Stimulated activated CD8-positive, alpha-beta memory T cell treated with anti-CD3 and anti-CD28 coated beads, Interleukin-4, amount 100 ng/mL, for 4 hours (primary cell): ENCODE measurements at places on chromosomes 11 and 22.

- DNase-seq, result no peak
These were observed 85.9 kb downstream of the SBF2 start for GRCh38 chr11:10208131-10208575.

DNA sequence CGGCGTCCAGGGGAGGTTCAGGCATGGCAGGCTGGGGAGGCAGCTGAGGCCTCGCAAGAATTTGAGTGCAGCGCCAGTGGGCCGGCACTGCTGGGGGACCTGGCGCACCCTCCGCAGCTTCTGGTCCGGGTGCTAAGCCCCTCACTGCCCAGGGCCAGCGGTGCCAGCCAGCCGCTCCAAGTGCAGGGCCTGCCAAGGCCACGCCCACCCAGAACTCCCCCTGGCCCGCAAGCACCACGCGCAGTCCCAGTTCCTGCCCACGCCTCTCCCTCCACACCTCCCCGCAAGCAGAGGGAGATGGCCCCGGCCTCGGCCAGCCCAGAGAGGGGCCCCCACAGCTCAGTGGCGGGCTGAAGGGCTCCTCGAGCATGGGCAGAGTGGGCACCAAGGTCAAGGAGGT is 2017.3 kb downstream of the LRRC4C start:
- DNase-seq, result no peak

GRCh38 chr22:42327462-42328129 is 57.1 kb upstream of the TCF20 start:
- no peak for DNase-seq

DNA sequence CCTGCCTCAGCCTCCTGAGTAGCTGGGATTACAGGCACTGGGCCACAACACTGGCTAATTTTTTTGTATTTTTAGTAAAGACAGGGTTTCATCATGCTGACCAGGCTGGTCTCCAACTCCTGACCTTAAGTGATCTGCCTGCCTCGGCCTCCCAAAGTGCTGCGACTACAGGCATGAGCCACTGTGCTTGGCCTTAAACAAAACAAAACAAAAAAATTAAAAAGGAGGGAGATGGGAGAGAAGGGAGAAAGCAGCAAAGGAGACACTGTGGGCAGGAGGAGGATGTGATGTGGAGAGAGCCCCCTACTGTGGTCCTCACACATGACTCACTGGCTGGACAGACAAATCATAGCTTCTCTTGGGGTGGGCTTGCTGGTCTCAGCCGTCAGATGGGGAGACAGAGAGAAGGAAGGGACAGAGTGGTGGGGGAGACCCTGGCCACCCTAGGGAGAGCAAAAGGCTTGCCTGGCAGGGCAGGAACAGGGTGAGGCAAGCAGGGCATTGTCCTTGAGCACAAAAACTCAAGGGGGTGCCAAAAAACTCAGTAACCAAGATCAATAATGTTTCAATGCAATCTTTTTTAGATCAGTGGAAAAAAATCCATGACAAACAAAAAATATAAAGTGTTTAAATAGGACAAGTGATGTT is 31.6 kb downstream of the TPST2 start:
- no peak for DNase-seq

GRCh38 chr11:35725885-35726284 is 63.3 kb downstream of the TRIM44 start:
- no peak for DNase-seq

GRCh38 chr11:65903068-65903481 is 2.9 kb upstream of the FOSL1 start:
- DNase-seq, result no peak

DNA sequence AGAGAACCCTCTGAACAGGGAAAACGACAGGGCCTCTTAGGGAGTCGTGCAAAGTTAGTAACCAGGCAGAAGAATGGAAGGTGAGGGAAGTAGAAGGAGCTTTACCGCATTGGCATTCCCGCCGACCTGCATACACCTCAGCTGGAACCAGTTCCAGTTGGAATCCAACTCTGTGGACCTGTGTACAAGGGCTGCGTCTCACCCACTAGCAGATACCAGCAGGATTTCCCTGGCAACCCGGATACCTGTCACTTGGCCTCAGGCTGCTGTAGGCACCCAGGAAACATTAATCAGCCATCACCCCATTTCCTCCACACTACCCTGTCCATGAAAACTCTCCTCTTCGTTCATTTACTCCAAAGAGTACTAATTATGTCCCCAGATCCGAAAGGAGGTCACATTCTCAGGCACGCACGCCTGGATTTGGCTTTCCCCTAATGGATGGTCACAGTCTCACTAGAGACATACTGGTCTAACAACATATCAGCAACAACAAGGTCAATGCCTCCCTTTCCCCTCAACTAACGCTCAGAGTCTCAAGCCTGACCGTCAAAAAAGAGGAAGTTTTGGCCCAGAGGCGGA is 842 bp downstream of the ARFGAP2 start:
- no peak for DNase-seq

GRCh38 chr11:119206511-119207414 is 624 bp downstream of the CBL start:
- DNase-seq, result peak; percentile 12
